NCI-H774 (cell line): ENCODE measurements at places on chromosomes 16 and 17.

DNA sequence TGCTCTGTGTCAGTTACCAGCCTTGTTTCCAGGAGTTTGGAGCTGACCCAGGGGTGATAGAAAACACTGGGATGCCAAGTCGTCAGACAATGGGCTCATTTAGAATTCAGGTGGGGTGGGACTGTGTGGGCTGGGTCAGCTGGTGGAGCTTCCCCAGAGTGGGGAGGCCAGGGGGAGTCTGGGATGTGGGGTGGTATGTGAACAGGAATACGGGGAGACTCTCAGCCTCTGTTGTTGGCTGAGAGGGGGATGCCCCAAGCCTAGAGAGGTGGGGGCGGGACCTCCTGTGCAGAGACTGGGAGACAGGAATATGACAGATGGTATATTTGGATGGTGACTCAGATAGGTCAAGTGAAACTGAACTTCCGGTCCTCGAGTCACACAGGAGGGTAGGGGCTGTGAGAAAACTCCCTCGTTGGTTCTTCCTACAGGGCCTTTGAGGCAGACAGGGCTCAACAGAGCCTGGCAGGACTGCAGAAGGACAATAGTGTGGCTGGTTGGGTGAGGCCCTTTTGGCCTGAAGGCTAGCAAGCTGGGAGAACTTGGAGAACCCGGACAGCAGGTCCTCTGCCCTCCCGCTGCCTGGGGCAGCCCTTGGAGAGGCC, 23.7 kb downstream of the CDH1 start:
- DNase-seq, result no peak

- no peak for DNase-seq
Observed at GRCh38 chr16:67694611-67695010, 24.5 kb downstream of the GFOD2 start.

GRCh38 chr16:28990375-28991040, 5.7 kb downstream of the LAT start:
- DNase-seq, result no peak

DNA sequence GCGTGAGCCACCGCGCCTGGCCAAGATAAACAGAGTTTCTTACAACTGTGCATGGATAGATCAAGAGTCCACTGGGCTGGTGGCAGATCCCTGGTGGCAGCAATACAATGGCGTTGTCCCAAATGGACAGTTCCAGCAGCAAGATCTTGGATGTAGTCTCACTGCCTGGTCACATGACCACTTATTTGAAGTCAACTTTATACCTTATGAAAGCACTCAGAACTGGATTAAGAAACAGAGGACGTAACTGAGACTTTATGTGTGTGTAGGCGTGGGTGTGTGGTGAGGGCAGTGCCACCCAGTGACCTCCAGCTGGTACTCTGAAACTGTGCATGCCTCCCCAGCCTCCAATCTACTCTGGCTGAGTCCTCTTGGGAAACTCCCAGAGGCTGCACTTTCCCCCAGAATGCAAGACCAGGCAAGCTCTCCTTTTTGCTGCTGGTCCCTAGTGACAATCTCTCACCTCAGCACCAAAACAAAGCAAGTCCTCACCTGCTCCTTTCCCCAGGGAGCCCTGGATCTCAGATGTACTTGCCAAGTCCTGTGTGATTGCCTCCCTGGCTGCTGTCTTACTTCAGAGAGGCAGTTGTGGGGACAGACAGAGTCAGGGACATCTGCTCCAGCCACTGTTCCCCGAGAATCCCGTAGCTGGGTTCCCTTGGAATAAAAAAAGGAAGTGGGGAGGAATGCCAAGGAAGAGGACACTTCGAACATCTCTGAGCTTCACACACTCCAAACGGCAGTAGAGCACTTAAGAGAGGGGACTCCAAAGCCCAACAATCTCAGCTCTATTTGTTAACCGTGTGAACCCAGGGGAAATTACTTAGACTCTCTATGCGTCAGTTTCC, 11.7 kb upstream of the ST6GALNAC2 start:
- DNase-seq, result no peak

GRCh38 chr17:79188048-79188447, 113.4 kb downstream of the ENGASE start:
- DNase-seq, result no peak

GRCh38 chr16:55179852-55180585, 144.0 kb upstream of the IRX6 start:
- peak; percentile 64 for DNase-seq

DNA sequence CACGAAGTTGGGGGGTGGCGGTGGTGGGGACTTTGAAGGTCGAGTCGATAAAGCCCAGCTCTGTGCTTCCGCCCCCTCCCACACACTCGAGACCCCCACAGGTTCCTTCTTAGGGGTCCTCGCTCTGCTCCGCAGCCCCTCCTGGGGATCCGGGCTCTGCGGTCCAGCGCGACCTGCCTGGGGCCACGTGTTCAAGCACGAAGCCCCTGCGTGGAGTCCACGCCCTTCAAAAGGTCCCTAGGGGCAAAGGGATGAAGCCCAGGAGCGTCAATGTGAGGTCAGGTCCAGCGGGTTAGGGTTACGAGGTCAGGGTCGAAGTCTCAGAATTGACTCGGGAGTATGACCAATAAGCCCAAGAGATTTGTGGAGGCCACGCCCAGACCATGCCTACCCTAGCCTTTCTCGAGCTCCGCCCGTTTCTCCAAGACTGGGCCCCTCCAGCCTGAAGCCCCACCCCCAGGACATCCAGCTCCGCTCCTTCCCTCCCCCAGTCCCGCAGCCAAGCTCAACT, 786 bp upstream of the CACNA1G start:
- no peak for DNase-seq

DNA sequence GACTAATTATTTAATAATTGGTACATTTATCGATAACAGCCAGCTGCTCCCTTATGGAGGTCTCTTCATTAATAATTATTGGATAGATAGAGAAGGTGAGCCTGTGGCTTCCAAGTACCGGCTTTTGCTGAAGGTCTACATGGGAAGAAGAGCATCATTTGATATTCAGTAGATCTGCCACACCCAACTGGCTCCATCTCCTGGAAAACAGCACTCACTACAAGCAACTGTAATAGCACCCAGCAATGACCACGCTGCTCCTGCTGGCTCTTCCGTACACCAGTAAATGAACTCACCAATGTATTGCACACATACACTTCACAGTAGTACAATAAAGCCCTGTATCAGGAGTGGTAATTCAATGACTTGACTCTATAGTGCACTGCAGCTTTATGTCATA, 19.5 kb downstream of the MARVELD3 start:
- no peak for DNase-seq

DNA sequence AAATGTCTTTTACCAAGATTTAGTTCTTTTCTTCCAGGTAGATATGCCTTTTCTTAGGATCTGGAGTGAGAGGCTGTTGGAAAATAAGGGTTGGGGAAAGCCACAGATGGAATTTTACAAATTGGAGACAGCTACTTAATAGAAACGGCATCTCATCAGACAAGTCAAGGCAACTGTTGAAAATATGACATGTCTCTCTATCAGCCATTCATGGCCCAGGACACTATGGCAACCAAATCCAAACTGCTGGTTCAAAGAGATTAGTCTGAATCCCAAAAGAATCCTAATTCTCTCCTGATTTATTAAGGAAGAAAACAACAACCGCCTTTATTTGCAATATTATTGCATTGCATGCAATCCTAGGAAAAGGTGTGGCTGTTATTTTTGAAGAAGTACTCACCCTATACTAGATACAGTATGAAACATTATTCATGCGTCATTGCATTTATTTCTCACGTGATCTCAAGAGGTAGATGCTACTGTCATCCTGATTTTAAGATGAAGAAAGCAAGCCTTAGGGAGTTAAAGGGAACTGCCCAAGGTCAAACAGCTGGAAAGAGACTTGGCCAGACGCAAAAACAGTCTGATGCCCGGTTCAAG, 12.6 kb upstream of the CEP20 start:
- DNase-seq, result no peak

DNA sequence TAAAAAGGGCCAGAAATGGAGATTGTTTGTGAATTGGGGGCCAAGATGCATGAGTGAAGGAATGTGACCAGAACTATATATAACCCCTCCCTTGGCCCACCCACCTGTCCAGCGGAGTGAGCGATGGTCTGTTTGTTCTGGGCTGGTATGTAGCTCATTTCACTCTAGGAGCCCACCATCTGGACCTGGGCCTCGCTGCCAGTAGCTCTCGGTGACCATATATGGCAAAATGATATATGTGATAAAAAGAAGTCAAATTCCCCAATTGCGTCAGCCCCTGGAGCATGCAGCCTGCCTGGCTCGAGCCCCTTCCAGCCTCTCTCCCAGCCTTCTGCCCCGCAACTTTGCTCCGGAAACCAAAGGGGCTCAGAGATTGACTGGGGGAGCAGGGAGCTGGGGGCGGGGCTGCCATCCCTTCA, 47.3 kb downstream of the CCDC42 start:
- no peak for DNase-seq

- DNase-seq, result peak; percentile 94
Observed at GRCh38 chr17:42135664-42136653, 13.4 kb downstream of the HSPB9 start.

DNA sequence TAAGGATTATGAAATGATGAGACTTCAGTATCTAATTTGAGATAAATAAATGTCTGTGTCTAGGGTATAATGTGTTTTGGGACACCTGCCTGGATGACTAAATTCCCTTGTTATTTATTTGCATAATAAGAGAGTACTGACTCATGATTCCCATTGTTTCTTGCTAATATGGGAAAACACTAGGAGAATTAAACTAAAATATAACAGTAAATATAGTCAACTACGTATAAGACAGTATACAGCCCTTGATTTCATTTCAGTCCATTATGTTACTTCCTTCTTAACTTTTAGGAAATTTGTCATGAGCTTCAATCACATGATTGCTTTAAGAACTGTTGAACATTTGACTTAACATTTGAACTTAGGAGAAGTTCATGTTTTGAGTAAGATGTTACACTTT, 62.4 kb downstream of the VMP1 start:
- no peak for DNase-seq

- no peak for DNase-seq
Observed at GRCh38 chr17:19357761-19358160, 4.8 kb downstream of the B9D1 start.

DNA sequence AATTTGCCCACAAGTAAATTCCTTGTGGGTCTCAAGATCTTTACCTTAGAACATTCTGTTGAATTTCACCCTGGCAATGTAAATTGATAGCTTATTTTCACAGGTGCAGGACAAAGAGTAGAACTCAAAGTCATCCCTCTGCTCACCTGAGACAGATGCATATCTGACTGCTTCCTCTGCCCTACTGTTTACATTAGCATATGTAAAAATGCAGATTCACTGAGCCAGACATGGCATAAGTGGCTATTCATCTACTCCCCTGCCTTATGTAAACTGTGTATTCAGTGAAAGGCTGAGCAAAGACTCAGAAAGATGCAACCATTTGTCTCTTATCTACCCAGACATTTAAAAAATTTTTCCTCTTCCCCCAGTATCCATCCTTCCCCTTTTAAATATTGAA, 22.3 kb upstream of the MILR1 start:
- no peak for DNase-seq

DNA sequence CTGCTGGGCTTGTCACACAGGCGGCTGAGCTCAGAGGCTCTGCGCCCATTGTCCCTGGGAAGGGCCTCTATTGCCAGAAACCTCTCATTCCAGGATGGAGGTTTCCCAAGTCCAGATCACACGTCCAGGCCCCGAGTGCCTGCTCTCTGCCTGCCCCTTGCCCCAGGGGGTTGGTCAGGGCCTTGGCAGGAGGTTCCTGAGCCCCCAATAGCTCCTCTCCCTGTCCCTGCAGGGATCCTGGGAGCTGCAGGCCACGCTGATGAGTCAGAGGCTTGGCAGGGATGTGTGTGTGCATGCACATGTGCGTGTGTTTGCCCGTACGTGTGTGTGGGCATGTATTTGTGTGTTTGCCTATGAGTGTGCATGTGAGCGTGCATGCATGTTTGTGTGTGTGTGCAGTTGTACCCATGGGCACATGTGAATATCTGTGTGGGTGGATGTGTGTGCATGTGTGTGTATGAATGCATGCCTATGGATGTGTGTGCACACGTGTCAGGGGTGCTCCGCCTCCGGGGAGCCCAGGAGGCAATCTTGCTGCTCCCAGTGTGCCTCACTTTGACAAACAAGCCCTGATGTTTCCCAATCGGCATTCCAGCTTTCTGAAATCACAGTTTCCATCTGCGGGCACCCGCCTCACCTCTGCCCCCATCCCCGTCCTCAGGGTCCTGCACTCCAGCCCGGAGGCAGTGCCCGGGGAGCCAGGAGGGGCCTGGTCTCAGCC, 98.4 kb upstream of the GSE1 start:
- no peak for DNase-seq

GRCh38 chr16:10485698-10486382, 94.6 kb downstream of the EMP2 start:
- DNase-seq, result no peak

- no peak for DNase-seq
Observed at GRCh38 chr17:410543-411401, 58.2 kb upstream of the RPH3AL start.

DNA sequence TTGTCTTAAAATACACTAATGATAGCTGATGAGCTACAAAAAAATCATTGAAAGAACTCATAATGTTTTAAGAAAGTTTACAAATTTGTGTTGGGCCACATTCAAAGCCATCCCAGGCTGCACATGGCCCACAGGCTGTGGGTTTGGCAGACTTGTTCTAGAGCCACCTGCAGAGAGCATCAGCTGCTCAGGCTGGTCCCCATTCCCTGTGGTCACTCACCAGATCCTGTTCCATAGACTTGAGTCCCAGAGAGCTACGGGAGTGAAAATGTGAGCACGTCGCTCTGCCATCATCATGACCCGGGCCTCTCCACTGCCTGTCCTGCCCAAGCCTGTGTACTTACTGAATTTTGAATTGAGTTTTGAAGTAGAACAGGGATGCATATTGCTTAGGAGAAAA, 6.9 kb downstream of the SLC26A11 start:
- DNase-seq, result no peak

- no peak for DNase-seq
Observed at GRCh38 chr16:69088684-69089083, 16.8 kb upstream of the HAS3 start.

DNA sequence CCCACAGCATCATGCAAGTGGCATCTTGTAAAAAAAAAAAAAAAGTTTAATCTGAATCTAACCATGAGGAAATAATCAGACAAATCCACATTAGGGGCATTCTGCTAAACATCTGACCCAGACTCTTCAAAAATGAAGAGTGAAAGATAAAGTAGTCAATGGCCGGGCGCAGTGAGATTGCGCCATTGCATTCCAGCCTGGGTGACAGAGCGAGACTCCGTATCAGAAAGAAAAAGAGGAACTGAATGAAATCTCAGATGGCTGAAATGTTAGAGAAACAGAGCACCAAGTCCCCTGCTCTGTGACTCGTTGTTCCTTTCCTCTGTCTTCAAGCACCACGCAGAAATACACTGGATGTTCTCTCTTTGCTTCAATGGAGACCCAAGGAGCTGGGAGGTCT, 12.7 kb upstream of the RNF135 start:
- DNase-seq, result no peak

GRCh38 chr17:4175921-4176807, 33.2 kb downstream of the CYB5D2 start:
- DNase-seq, result no peak

DNA sequence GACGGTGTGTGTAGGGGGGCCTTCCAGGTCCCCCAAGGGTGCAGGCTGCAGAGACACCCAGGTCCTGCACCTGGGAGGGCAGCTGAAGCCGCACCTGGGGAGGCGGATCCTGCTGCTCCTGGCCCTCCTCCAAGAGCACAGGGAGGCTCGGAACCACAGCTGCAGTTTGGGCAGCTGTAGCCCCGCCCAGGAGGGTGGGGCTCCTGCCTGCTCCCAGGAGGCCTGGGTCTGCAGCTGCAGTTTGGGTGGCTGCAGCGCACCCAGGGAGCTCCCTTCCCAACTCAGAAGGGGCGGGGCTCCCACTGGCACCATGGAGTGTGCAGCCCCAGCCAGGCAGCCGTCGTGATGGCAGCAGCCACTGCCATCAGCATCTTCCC, 69.4 kb upstream of the NKD1 start:
- DNase-seq, result peak; percentile 90

- no peak for DNase-seq
Observed at GRCh38 chr17:73797594-73798110, 153.4 kb upstream of the SDK2 start.
